ENCODE measurements at places on chromosomes 3 and 15.
A peak's percentile ranks its signal among the peaks of the same experiment; 100 is the strongest.

DNA sequence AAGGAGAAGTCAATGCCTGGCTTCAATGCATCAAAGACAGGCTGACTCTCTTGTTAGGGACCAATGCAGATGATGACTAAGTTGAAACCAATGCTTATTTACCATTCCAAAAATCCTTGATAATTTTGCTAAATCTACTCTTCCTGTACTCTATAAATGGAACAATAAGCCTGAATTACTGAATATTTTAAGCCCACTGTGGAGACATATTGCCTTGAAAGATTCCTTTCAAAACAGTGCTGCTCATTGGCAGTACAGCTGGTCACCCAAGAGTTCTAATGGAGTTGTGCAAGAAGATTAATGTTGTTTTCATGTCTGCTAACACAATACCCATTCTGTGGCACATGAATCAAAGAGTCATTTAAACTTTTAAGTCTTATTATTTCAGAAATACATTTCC is 181.0 kb upstream of the CBLB start:
- no peak for DNase-seq

GRCh38 chr3:143633816-143634215 is 214.5 kb downstream of the SLC9A9 start:
- no peak for DNase-seq

DNA sequence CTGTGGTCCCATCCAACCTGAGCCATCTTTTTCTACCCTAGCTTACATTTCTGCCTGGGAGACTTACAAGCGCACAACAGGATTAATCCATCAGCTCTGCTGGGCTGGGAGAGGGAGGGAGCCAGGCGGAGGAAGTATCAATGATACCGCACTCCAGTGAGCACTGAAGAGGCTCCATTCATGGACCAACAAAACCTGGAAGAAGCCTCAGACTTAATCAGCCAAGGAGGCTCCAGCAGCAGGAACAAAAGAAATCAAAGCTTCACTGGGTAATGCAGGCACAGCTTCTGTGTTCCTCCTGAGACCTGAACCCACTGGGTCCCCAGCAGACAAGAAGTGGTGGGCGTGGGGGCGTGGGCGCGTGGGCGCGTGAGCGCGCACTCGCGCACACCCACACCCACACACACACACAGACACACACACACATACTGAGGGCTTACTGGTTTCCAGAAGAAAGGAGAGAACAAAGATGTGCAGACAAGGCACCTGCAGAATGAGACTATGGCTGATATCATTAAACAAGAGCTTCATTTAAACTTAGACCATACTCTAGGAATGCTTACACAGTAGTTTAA is 87.0 kb upstream of the BOC start:
- DNase-seq, result no peak

- DNase-seq, result peak; percentile 30
These were observed 843 bp downstream of the CHRNA5 start for GRCh38 chr15:78565951-78566774.

DNA sequence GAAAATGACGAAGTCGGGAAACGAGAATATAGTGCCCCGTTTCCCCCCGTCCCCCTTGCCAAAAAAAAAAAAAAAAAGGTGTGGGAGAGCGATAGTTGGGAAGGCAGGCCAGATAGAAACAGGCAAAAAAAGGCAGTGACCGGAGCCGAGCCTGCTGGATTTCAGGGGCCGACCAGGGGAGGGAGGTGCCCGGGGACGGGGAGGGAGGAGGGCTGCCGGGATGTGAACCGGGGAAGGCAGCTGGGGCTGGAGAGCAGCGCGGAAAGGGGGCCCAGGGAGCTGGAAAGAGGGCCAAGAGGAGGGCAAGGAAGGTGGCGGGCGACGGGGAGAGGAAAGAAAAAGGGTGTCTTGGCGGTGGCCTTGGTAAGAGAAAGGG is 837 bp downstream of the LRRN1 start:
- DNase-seq, result peak; percentile 6

GRCh38 chr3:197017003-197017402 is 12.6 kb downstream of the MELTF start:
- no peak for DNase-seq

DNA sequence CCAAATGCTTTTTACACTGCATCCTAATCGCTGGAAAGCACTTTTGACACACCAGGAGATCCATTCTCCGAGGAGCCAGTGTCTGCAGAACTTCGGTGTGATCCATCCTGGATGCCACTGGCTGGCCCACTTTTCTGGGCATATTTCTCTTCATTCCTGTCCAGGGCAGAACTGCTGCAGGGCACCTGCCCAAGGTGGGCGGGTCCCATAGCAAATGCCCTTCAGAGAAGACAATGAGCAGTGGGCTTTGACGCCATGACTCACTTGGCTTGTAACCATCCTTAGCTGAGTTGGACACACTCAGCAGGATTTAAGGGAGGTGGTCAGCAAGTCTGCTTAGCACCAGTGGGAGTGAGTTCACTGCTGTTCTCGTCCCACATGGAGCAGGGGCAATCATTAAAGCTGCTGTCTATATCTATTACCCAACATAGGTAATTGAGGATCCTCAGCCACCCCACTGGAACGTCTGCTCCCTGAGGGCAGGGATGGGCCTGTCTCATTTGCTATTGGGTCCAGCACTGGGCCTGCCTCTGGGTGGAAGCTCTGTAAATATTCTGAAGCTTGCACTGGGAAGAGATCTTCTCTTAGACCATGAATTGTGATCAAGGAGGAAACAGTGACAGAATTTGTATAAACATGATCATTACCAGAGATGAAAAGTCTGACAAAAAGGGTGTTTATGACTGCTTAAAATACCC is 112.7 kb upstream of the IQSEC1 start:
- DNase-seq, result no peak

DNA sequence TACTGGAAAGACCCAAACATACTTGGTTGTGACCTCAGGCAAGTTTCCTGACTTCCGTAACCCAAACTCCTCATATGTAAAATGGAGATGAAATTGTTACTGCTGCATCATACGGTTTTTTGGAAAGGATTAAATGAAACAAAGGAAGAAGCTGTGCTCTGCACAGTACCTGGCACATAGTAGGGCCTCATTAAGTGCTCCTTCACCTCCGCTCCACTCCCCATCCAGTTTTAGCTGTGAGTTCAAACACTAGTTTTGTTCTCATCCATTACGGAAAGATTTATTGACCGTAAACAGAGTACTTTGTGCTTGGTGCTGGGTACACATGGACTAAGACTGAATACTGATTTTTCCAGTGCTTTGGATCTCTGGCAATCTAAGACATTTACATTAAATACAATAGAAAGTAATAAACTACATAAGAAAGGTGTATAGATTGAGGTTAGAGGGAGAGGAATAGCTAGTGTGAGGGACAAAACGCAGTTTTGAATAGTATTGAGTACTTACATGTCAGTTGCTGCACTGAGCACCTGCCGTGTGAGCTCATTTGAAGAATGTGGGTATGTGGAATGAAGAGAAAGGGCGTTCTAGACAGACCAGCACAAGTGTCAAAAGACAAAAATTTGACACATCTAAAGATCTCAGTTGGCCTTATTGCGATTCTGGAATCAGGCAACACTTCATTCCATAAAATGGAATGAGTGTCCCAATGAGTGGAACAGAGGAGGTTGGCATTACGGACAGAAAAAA is 594 bp upstream of the ICE2 start:
- peak; percentile 5 for DNase-seq

DNA sequence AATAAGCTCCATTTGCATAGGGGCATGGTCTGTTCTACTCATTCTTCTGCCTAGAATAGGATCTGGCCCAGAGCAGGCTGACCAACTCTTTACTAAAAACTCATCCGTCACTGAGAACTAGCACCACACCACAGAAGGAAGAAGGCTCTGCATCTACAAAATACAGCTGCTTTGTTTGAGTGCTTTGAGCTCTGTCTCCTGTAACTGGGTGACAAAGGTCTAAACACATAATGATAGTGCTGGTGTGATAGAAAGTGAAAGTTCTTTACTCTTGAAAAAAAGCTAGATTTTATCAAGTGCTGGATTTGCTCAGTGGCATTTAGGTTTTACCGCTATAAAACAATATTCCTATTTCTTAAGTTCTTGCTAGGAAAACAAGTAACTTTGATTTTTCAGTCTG is 140.7 kb downstream of the FHIT start:
- no peak for DNase-seq

DNA sequence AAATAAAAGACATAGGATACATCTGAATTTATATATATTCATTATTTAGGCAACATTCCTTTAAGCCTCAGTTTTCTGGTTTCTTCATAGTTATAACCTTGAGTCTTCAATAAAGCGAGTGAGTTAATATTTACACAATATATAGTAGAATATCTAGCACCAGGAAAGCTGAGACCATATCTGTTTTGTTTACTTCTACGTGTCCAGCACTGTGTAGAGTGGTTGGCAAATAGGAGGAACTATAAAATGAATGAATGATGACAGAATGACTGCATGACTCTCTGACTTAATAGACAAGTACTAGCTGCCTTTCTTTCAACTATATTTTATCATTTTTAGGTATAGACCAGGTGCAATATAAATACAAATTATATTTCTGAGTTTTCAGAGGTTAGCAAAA is 197.8 kb upstream of the RBMS3 start:
- no peak for DNase-seq

GRCh38 chr3:189142527-189142926 is 29.2 kb upstream of the TPRG1 start:
- DNase-seq, result no peak

- DNase-seq, result no peak
These were observed 80.3 kb downstream of the FILIP1L start for GRCh38 chr3:100033903-100034471.

DNA sequence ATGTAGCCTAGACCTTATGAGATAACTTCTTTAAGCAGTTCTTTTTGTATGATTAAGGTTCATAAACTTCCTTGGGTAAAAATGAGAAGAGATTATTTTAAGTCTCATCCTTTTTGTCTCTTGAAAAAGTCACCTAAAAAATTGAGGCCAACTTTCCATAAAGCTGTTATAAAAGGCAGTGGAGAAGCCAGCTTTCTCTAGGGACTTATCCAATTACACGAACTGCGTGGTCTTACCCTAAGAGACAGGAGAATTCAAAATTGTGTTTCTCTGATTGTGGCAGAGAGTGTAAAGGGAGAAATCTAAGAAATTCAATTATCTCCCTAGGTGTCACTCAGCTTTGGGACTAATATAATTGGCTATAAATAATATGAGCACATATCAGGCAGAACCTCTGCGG is 262.0 kb downstream of the SHOX2 start:
- DNase-seq, result no peak

DNA sequence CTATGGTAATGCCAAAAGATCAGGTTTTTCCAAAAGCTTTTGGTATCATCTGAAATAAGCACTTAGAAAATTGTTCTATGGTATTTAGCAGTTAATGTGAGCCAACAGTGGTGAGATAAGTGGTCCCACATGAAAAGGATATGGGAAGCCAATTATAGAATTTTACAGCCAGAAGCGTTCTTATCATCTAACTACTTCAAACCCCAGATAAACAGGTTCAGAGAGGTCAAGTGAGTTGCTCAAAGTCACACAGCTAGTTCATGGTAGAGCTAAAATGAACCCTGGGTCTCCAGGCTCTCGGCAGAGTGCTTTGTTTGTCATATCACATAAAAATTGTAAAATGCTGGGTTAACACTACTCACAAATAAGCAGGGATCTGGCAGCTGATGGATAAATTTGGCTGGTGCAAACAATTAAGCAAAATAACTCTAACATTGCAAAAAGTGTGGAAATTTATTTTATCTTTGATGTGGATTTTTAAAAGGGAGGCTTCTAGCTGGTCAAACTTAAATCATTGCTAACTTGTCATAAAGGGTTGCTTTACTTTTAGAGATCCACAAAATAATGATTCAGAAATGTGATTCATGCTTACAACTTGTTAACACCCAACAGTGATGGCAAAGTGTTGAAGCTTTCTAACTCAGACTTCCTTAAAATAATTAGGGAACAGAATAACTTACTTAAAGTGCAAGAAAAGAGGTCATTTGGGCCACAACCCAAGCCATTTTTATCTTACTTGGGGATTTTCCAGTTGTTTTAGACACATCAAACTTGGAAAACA is 202.8 kb upstream of the TBC1D5 start:
- DNase-seq, result no peak

DNA sequence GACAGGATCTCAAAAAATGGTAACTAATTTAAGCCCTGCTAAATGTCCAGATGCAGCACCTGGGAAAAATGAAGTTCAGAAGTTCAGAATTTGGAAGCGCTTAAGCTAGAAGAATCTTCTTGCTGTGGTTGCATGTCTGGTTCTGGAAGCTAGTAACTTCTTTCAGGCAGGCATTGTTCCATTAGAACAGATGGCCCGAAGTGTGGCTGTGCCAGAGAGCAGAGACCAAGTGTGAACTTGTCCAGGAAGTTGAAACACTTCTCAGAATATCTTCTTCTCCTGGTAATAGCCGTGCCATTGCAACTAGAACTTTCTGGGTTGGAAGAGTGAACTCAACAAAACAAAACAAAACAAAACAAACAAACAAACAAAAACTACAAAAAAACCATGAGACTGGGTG is 80.0 kb downstream of the MITF start:
- no peak for DNase-seq

GRCh38 chr3:15460891-15461531 is 33.6 kb downstream of the EAF1 start:
- DNase-seq, result no peak

DNA sequence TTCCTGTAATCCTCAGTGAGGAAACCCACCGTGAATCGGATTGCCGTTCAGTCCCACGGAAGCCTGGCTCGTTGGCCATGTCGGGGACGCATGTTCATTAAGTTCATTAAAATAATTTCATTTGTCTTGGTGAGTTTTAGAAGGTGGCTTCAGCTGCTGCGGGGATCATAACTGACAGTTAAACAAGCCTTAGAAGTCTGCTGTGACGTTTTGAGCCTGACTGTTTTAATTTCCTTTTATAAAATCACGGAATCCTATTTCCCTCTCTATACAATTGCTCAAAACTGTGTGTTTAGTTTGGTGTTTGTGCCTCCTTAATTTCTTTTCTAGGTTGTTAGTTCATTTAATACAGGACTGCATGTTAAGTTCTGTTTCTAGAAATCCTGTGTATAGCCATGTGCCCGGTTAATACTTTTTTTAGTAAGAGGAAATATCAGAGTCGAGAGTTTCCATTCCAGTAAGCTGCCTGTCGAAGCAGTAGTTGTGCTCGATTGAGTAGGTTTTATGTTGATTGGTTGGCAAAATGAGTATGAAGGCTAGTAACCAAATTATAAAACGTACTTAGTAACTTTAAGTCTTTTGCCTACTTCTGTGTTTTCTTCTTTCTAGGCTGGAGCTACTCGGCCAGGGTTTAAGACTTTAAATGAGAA is 705 bp downstream of the NIPA2 start:
- no peak for DNase-seq

DNA sequence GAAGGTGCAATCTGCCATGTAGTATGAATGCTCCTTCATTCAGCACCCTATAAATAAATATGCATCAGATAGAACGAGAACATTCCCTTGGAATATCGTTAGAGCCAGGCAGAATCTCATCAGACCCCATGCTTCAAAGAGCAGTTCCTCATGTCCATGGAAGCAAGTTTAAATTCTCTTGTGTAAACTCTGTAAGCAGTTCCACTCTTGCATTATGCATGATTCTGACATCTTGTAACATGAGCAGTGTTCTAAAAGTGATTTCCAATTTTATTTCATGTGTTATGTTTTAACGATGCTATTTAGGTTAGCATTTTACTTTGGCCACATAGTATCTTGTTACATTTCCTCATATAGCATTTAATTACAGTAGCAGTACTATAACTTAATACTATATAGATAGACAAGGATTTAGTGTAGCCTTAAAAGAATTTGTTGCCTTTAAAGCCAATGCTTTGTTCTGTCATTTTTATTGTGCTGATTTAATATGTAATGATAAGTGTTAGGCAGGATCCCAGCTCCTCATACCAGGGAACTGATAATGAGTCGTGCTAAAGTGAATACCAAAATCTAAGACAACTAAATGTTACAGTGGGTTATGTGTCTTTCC is 161.2 kb upstream of the NECTIN3 start:
- no peak for DNase-seq

Data from NCI-H146 (cell line).